Naive thymus-derived CD4-positive, alpha-beta T cell (primary cell): ENCODE measurements at places on chromosomes 11 and 22. TPM values are rescaled to one million over a fixed set of nuclear protein-coding genes. Genes with fewer than 3 reads are reported as not detected.

TFIP11 gene
- total RNA-seq = 67.9 TPM

POU2AF1 gene
- total RNA-seq = 0.57 TPM

FGF4 gene
- total RNA-seq = not detected

HTR3A gene
- total RNA-seq = not detected in 2 replicates

RIMBP3B gene
- total RNA-seq = 2.7 TPM

TMEM151A gene
- 0.11 TPM for total RNA-seq

GLYATL2 gene
- not detected for total RNA-seq

E2F8 gene
- total RNA-seq = not detected

KCNJ5 gene
- 0.17 TPM for total RNA-seq

CNIH2 gene
- 2.2 TPM for total RNA-seq

RPS25 gene
- total RNA-seq = 2,866 TPM

POU2F3 gene
- total RNA-seq = 0.24 and 0.38 TPM in 2 replicates

SYT8 gene
- total RNA-seq = not detected in 2 replicates

SMIM35 gene
- 0.37 TPM for total RNA-seq

SLC17A6 gene
- total RNA-seq = not detected

CRYBB3 gene
- total RNA-seq = not detected

RASGRP2 gene
- total RNA-seq = 697 TPM

PNPLA3 gene
- 0.19 and 0.46 TPM in 2 replicates for total RNA-seq

MYOD1 gene
- total RNA-seq = not detected

DLG2 gene
- total RNA-seq = 3.7 TPM

NRXN2 gene
- 0.07 and 0.23 TPM in 2 replicates for total RNA-seq

APOL5 gene
- not detected for total RNA-seq

PRR5L gene
- total RNA-seq = 2.0 TPM

MYRF gene
- total RNA-seq = 0.29 TPM

MRGPRE gene
- total RNA-seq = not detected

VSIG2 gene
- total RNA-seq = 1.7 TPM

TCN1 gene
- not detected for total RNA-seq

SLC6A5 gene
- not detected for total RNA-seq

RAB39A gene
- not detected for total RNA-seq

MS4A6A gene
- total RNA-seq = 14.5 TPM

APOA5 gene
- total RNA-seq = not detected

BCR gene
- total RNA-seq = 94.3 TPM

CALCA gene
- not detected for total RNA-seq

CCDC85B gene
- 21.7 TPM for total RNA-seq

RHOD gene
- total RNA-seq = not detected

PLEKHB1 gene
- total RNA-seq = 67.7 TPM

RAG2 gene
- total RNA-seq = not detected

MPPED2 gene
- total RNA-seq = not detected

LRRC56 gene
- 5.1 TPM for total RNA-seq

CARD10 gene
- total RNA-seq = 0.41 TPM

ENDOD1 gene
- total RNA-seq = 8.6 TPM

TMEM86A gene
- total RNA-seq = 6.5 TPM

COMMD9 gene
- total RNA-seq = 42.6 TPM

CRYBB1 gene
- total RNA-seq = not detected

USP2 gene
- total RNA-seq = 0.43 TPM

REXO2 gene
- total RNA-seq = 105 and 112 TPM in 2 replicates

BAD gene
- total RNA-seq = 41.1 and 46.8 TPM in 2 replicates

LRRC4C gene
- total RNA-seq = not detected

GRIA4 gene
- not detected for total RNA-seq

UBQLNL gene
- total RNA-seq = 0.73 TPM

SCGB2A2 gene
- not detected for total RNA-seq

DRD4 gene
- 0.75 TPM for total RNA-seq

OR2AG1 gene
- total RNA-seq = not detected

OR5A2 gene
- not detected for total RNA-seq
